Jurkat, Clone E6-1 (cell line): ENCODE measurements at places on chromosomes 5 and 9.
A peak's percentile ranks its signal among the peaks of the same experiment; 100 is the strongest.

DNA sequence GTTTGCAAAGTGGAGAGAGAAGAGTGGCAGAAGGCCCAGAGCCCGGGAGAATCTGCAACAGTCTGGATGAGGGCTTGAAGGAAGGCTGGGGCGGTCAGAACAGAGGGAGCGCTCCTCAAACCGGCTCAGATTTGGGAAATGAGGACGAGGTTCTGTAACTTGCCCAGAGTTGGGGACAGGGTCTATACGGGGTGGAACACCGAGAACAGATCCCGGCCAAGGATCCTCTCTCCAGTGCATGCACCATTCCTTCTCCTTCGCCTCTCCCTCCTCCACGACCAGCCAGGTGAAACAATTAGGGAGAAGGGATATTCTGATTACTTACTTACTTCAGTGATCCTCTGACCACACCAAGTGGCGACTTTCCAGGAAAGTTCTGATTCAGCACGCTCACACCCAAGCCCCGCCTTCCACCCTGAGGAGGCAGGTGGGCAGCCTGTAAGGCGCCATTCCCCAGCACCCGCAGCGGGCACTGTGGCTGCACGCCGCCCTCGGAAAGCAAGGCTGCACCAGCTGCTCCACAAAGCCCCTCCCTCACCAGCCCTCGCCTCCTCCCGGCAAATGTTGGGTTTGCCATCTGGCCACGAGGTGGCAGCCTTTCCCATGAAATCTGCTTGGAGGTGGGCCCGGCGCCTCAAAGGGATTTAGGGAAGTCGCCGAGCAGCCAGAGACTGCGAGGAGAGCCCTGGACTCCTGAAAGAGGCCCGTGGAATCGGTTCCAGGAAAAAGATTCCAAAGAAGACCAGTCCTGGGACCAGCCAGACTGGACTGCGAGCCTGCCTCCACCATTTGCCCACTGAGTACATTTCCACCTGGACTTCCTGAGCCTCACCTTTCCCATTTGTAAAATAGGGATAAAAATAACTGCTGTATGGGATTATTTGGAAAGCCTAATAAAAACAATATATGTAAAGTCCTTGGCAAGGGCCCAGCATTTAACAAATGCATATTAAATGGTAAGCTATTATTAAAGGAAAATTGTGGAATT, 22.2 kb upstream of the WWC1 start:
- DNase-seq = peak; percentile 70

DNA sequence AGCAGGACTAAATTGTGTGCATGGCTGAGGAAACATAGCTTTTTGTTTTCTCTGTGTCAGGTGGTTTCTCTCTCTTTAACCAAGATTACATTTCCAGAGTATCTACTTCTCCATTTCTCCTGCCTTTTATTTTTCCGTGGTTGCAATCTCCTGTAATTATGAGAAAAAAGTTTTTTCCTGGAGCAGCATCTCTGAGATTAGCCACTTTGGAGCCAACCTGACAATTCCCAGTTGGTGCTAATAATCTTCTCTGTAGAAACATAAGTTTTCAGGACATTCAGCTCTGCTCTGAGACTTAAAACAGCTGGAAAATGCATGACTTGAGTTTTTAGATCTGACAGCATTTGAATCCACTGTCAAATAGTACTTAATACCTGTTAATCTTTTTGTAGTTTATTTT, 67.1 kb upstream of the GAS1 start:
- no peak for DNase-seq

- peak; percentile 70 for DNase-seq
Observed at GRCh38 chr5:138792195-138792790, 39.1 kb downstream of the CTNNA1 start.

GRCh38 chr5:178555771-178556211, 34.4 kb downstream of the COL23A1 start:
- no peak for DNase-seq

GRCh38 chr5:110525762-110526161, 200.7 kb downstream of the TMEM232 start:
- DNase-seq = no peak

DNA sequence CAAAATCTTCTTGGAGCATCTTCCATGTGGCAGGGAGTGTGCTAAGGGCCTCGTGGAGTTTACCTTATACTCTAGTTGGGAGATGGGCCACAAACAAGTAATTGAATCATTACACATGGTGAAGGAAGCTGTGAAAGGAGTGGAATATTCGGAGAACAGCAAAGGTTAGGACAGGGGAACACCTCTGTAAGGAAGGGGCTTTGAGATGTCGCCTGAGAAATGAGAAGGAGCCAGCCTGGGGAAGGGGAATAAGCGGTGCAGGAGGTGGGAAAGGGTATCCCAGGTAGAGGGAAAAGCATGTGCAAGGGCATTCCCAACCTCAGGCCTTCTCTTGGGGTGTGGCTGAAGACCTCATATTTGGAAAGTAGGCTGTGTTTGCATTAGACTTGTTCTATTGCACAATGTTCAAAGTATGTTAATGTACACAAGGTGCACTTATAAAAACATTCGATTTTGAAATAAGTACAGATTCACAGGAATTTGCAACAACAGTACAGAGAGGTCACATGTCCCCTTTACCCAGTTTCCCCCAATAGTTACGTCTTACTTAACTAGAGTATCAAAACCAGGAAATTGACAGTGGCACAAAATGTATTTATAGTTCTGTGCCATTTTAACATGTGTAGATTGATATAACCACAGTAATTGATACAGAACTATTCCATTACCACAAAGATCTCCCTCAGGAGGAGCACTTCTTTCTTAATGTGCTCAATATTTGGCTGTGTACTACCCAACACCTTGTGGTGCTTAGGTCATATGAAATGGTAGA, 2.4 kb upstream of the STOM start:
- DNase-seq = no peak

DNA sequence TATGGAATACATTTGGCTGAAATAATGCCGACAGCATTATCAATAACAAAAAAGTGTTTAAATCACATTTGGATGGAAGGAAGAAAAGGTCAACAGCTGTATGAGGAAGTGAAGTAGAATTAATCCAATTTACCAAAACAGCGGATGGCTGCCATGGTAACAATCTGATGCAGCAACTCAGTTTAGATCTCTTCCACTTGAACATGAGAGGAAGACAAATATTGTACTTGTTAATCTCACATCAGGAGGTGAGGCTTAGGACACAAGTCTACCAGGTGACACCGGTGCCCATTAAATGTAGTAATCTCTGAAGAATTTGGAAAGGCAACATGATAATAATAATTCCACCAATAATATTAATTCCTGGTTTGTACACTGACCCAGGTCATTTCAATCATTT, 2.4 kb downstream of the RASEF start:
- no peak for DNase-seq

DNA sequence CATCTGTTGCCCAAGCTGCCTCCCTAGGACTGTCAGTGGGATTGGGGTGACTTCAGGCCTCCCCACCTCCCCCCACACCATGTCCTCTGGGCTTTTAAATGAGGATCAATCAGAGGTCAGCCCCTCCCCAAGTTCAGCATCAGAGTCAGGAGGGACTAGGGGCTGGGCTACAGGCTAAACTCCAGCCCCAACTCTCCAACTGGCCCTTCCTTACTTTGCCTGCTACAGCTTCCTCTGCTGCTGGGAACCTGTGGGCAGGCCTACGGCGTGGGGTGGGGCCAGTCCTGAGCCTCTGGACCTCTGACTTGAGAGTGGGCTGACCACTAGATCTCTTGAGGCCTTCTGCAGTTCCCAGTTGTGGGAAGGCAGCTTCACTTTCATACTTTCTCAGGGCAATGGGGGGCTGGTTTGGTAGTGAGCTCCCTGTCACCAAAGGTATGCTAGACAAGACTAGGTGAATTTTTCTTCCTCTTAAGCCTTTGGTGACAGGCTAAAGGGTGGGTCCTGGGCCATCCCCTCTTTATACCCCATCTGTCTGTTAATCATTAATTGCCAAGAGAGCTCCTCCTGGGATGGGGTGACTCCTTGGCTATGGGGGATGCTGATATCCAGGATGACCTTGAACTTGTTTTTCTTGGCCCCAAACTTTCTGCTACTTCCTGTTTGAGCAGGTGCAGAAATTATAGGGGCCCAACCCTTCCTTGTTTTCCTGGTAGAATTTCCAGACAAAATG, 10.8 kb upstream of the DAB2IP start:
- DNase-seq = no peak

DNA sequence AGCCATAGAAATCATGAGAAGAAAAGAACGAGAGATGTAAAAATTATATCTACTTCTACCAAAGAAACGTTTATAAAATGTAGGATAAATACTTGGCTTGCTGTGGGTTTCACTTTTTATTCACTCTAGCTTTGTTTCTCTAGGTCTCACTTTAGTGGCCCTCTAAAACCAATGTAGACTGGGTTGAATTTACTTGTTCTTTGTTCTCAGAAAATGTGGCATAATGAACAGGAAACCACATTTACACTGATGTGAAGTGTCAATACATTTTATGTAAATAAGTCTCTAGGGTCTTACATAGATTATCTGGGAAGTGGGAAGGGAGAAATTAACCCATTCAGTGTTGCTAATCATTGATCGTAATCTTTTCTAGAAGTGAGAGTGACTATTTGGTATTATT, 58.9 kb downstream of the PLPPR1 start:
- peak; percentile 6 for DNase-seq

- DNase-seq = no peak
Observed at GRCh38 chr9:126152622-126153362, 173.8 kb upstream of the MVB12B start.

DNA sequence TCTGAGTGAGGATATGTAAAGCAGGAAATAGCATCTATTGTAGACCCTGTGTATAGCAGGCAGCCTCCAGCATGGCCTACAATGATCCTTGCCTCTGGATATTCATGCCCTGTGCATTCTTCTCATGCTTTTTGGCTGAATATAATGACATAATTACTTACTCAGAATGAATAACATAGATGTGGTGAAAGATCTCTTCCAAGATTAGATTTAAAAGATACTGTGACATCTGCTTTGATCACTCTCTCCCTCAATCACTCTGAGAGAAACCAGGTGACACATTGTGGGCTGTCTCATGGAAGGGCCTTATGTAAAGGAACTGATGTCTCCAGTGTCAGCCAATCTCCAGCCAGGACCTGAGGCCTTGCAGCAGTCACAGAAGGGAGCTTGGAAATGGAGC, 376.7 kb downstream of the DNAH5 start:
- peak; percentile 9 for DNase-seq

- peak; percentile 6 for DNase-seq
Observed at GRCh38 chr5:120228262-120229031, 235.7 kb upstream of the PRR16 start.

DNA sequence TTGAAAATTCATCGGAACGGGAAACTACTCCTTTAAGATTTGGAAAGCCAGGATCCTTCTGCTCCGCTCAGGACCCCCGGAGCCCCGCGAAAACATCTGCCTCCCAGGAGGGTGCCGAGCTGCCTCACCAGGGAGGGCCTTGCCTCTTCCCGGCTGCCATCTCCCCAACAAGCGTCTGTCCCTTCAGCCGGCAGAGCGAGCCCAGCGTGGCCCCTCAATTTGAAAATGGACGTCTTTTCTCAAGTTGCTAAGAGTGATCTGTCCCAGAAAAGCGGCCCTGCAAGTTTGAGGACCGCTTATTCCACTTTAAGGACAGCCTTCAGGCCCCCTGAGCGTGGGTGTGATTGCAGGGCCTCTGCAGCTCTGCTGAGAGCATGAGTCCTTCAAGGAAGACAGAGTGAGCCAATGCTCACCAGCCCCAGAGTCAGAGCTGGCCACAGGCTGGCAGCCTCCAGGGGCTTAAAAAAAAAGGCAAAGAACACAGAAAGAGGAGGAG, 101.3 kb downstream of the PHF2 start:
- DNase-seq = no peak

GRCh38 chr5:52682492-52682891, 105.2 kb upstream of the ITGA1 start:
- DNase-seq = no peak
